ENCODE measurements at places on chromosomes 13 and 19. TPM values are rescaled to one million over a fixed set of nuclear protein-coding genes. Genes with fewer than 3 reads are reported as not detected.

DNA sequence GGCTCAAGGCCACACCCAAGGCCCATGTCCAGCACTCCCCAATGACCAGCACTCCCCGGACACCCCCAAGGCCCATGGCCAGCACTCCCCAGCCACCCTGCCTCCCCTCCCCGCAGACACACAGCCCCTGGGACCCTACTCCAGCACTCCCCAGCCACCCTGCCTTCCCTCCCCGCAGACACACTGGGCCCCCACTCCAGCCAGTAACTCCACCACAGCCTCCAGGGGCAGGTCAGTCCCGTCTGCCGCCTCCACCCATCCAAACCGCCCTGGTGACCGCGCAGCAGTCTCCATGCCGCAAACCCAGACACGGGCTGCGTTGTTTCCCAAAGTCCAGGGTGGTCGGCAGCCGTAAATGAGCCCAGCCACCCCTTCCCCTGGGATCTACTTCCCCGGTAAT is 70.7 kb downstream of the SPACA7 start:
- no peak for DNase-seq
- H3K36me3 ChIP-seq, result peaks cover 2% of the 10 kb centered on the region
- H3K27me3 ChIP-seq, result peaks cover 25% of the 10 kb centered on the region

- H3K36me3 ChIP-seq, result peaks cover 2% of the 10 kb centered on the region
- H3K4me1 ChIP-seq, result peaks cover 9% of the 10 kb centered on the region
- DNase-seq, result no peak
- H3K4me3 ChIP-seq, result no peak overlapping the region
- no peak overlapping the region for H3K27ac ChIP-seq
Observed at GRCh38 chr19:40542202-40542859, 34.3 kb upstream of the SHKBP1 start.

GRCh38 chr13:45446181-45446580 is 18.6 kb upstream of the COG3 start:
- H3K36me3 ChIP-seq, result no peaks in the 10 kb centered on the region
- peaks cover 6% of the 10 kb centered on the region for H3K27me3 ChIP-seq
- H3K4me1 ChIP-seq, result peaks cover 25% of the 10 kb centered on the region

The SERTM1 gene
- total RNA-seq, result not detected

The DPF1 gene
- total RNA-seq, result 2.4 TPM
